ENCODE measurements at places on chromosomes 11 and 22.

DNA sequence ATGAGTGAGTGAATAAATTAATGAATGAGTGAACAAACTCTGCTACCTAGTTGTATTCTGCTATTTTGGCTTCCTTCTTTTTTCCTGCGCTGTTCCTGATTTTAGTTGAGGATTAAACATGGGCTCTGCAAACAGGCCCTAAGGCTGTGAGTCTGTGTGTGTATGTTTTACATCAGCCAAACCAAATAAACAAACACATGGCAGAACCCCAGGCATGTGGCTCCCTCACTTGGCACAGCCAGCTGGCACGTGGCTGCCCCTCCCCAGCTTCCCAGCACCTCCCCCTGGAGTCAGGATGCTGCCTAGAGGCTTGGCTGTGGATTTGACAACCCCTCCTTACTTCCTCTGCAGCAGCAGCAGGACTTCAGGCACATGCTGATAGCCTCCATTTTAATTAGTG lies 593.2 kb downstream of the INSC start:
- no peak for DNase-seq

- no peak for DNase-seq
Observed at GRCh38 chr11:81570669-81571068, 1163.0 kb downstream of the FAM181B start.

GRCh38 chr11:75351541-75351790 lies at the start of gene ARRB1:
Gene ARRB1 (minus strand): TSS chr11:75351661. CDS start chr11:75351607, 54 bp downstream.
- no peak for DNase-seq

DNA sequence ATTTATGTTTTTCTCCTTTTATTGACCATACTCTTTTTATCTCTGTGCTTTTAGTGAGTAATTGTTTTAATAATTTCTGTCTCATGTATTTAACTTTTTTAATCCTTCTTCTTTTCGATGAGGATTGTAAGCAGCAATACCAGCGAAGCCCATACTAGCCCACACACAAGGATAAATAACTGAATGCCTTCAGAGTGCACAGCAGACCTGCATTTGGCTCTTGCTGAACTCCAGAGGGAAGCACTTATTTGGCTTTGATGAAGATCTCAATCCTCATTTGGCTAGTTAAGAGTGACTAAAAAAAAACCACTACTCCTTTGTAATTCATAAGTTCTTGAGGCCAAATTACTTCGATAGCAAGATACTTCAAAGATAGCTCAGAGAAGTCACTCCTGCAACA lies 293.3 kb downstream of the METTL15 start:
- no peak for DNase-seq

DNA sequence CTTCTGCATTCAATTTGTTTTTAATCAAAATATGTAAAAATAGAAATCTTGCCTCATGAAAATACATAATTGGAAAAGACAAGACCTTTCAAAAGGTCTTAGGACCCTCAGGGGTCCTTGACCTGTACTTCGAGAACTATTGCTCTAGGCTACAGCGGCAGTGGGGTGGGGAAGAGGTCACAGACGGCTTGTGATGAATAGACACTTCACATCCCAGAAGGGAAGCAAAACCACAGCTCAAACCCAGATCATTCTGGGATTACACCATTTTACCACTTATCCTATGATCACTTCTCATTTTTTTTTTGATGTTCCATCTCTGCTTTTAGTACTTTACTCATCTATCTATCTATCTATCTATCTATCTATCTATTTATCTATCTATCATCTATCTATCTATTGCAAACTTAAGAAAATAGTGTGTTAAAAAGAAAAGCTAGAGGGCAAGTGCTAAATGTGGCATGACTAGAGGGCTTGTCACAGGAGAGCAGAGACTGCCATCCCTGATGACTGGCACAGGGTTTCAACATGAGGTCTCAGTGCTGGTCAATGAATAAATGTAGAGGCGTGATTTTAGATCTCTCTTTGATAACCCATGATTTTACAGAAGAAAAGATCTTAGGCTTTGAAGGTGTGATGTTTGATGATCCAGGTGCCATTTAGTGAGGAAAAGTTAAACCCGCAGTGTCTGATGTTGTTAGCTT lies 37.1 kb downstream of the RNF141 start:
- no peak for DNase-seq

GRCh38 chr11:66219846-66220565 lies 48.4 kb upstream of the RAB1B start:
- no peak for DNase-seq

- DNase-seq: no peak
Observed at GRCh38 chr22:25475257-25476022, 89.0 kb upstream of the GRK3 start.

- no peak for DNase-seq
Observed at GRCh38 chr11:131910523-131911387, 540.3 kb downstream of the NTM start.

- DNase-seq: no peak
Observed at GRCh38 chr22:46968848-46969247, 206.4 kb downstream of the TBC1D22A start.
